NCI-H1105 treated with DMSO at 0.1 percent for 48 hours (cell line): ENCODE measurements at places on chromosomes 6 and 20.

DNA sequence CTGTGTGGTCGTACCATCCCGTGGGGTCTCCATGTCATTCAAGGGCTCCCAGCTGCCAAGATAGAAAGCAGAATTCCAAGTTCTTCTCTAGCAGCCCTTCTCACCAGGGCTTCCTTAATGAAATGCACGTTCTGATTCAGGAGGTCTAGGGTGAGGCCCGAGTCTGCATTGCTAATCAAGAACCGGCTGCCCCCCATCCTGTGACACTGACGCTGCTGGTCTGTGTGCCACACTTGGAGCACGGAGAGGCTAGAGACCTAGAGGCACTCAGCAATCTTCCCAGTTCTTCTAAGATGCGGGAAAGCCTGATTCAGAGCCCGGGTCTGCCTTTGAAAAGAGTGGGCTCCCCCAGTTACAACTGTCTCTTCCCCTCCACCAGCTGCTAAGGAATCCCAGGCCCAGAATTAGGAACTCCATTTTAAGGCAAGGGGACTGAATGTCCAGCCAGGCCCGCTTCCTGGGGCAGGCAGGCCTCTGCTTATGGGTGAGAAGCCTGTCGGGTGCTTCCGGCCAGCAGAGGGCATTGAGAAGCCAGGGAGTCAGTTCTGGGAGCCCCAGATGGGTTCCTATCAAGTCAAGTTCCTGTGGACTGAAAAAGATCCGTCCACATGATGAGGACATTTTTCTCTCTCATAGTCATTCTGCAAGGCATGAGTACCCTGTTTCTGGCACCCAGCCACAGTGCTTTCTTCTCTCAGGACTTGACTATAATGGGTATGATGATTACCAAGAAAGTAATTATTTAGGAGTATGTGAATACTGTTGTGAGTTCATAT, 69.8 kb upstream of the RIN2 start:
- DNase-seq: peak; percentile 14

DNA sequence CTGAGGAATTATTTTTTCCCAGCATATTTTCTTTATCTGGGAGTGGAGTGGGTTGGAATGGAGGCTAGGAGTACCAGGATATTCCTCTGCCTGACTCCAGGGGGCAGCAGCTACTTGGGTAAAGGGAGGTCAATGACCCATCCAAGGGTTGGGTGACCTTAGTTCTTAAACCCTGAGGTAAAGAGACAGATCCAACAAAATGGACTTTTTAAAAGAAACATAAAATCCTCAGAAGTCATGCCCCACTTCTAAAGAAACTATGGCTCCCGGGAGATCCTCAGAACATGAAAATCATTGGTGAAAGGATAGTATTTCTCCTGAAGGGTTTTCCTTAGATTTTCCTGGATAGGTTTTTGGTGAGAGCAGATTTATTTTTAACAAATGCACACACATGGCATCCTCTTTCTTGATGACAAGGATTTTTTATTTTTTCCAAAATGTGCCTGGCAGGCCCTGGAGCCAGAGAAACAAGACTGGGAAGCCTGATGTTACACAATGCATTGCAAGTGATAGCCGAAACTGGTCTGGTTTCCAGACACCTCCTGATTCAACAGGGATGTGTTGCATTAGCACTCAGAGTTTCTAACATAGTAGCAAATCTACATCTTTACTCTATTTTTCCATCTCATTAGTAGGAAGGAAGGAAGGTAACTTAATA, 240.9 kb upstream of the BTBD3 start:
- DNase-seq: peak; percentile 66

GRCh38 chr6:155528982-155529453, 73.4 kb upstream of the NOX3 start:
- no peak for DNase-seq

GRCh38 chr6:135939208-135939591, 87.7 kb downstream of the PDE7B start:
- no peak for DNase-seq

GRCh38 chr6:7991536-7991935, 72.7 kb downstream of the BLOC1S5 start:
- DNase-seq: no peak

DNA sequence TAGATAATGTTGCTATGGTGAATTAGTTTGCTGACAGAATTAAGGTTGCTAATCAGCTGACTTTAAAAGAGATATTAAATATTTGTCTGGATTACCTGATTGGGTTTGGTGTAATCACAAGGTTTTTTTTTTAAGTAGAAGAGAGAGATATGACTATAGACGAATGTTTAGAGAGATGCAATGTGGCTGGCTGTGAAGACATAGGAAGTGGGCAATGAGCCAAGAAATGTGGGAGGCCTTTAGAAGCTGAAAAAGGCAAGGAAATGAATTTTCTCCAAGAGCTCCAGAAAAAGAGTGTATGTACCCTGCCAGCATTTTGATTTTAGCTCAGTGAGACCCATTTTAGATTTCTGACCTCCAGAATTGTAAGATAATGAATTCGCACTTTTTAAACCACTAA, 598.3 kb downstream of the PKHD1 start:
- DNase-seq: no peak

- DNase-seq: no peak
These were observed 272.1 kb downstream of the ZFAND3 start for GRCh38 chr6:38091613-38092012.

- DNase-seq: no peak
These were observed 26.1 kb downstream of the SCP2D1 start for GRCh38 chr20:18839507-18840247.

DNA sequence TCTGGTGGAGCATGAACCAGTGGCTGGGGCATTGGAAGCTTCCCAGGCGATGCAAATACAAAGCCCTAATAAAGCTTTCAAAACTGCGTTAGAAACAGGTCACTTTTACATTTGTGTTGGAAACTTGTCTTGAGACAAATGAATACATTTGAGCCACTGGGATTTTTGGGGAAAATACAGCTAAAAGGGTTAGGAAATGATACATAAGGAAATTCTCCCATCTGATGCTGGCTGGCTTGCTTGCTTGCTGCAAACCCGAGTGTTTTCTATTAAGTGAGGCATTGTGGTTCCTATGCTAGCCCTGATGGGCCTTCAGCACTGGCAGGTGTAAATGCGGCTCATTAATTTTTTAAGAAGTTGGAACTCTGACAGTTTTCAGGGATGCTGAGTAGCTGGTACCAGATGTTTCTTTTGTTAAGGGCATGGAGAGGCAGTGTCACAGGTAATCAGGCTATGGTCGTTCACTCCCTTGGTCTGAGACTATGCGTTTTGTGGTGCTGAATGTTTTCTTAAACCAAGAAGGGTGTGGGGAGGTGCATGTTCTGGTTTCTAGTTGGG, 35.2 kb downstream of the RREB1 start:
- DNase-seq: peak; percentile 99

DNA sequence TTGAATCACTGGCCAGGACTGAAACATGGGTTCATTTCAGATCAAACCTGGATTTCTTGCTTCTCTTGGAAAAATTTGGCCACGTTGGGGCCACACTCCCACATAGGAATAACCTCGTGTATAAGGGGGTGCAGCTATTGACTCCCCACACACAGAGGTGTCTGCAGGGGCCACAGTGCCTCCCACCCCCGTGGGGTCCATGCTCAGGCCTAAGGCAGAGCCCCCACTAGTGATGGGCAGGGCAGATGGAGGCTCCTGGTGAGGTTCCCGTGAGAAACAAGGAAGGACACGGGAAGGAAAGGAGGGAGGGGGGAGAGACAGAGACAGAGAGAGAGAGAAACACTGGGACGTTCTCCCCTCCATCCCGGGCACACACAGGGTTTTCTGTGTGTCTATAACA, 230.5 kb downstream of the ERMARD start:
- DNase-seq: no peak

- DNase-seq: no peak
These were observed 2.2 kb downstream of the PSORS1C1 start for GRCh38 chr6:31116661-31117385.

GRCh38 chr6:118660218-118660569, 8.8 kb upstream of the CEP85L start:
- DNase-seq: peak; percentile 96

DNA sequence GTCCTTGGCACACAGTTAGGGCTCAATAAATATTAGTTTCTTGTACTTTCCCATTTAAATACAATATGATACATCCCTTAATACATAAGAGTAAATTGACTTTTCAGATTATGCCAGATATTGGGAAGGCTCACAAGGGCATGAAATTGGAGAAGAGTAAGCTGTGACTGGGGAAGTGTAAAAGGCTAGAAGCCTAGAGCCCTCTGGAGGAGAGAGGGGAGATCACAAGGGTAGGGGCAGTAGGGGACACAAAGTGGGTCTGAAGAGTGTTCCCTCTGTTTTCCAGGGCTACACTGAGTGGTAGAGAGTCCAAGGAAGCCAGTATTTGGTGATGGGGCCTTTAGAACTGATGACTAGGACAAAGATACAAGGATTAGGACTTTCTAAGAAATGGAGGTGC, 562.9 kb upstream of the CHD6 start:
- DNase-seq: no peak

DNA sequence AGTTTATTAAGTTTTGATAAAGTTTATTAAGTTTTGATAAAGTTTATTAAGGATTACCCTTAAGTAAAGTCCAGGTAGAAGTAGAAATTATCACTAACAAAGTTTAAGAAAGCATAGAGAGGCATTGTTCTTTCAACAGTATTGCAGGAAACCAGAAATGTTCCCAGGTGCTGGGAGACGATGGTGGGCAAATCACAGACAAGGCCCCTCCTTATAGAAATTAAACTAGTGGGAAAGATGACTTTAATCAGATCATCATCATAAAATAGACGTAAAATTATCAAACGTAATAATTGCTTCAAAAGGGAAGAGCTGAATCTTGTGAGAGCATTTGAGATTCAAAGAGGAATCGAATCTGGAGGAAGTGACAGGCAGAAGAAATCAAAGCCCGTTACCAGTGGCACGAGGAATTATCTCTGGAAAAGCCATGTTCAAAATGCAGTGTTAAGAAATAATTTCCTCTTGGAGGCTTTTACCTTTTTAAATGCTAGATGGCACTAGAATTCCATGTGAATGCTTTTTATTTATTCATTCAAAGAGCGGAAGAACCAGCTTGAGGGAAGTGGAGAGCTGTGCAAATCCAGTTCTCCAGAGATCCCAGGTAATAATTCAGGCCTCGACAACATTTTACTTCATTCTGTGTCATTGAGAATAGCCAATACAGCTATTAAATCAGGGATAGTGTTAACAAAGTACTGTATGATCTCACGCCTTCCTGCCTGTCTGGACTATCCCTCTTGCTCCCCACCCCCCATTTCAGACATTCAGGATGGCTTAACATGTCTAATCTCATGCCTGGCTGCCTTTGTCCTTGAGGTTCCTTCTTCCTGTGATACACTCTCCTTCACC, 1.0 kb upstream of the APMAP start:
- peak; percentile 53 for DNase-seq

GRCh38 chr6:64254558-64254957, 619.0 kb downstream of the PHF3 start:
- DNase-seq: no peak

DNA sequence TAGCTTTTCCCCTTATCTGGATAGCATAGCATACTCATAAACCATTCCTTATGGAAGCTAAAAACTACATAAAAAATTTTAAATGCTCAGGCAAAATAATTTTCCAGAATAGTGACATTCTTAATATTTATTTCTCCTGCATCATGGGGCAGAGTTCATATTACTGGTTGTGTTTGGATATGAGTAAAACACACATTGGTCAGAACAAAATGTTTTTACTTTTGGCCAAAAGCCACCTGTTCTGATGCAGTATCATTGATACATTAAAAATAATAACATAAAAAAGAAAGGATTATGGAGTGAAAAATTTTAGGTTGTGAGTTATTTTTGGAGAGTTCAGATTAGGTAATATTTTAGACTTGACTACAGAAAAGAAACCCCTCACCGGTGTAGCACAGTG, 33.6 kb downstream of the TRAM2 start:
- no peak for DNase-seq

DNA sequence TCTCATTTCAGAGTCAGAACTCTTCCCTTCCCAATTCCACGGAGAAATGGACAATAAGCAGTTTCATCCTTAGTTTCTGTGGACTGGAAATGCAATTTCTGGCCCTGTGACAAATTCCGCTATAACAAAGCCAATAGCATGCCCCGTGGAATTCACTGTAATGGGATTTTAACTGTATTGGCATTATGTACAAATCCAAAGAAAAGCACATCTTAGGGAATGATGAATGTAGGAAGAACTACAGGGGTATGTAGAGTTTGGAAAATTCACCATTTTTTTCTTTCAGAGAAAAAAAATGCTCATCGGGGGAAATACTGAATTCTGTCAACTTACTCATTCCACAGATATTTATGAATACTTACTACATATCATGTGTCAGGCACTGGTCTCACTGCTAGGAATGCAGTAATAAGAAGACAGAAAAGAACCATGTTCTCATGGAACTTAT, 43.5 kb downstream of the KIF6 start:
- DNase-seq: no peak

DNA sequence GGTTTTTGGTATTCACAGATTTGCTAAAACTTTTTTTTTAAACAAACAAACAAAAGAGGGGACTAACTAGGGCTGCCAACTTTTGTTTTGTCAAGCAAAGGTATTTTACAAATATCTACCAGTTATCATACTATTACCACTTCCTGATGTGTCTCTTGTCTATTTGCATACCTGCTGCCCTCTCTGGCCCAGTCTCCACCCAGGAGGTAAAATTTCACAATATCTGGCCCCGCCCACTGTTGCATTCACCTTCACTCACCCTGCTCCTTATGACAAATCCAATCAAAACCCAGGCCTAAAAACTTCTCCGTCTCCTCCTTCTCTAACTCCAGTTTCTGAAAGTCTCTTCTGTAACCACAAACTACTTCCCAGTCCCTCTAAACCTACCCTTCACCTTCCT, 82.2 kb downstream of the TRERF1 start:
- no peak for DNase-seq

DNA sequence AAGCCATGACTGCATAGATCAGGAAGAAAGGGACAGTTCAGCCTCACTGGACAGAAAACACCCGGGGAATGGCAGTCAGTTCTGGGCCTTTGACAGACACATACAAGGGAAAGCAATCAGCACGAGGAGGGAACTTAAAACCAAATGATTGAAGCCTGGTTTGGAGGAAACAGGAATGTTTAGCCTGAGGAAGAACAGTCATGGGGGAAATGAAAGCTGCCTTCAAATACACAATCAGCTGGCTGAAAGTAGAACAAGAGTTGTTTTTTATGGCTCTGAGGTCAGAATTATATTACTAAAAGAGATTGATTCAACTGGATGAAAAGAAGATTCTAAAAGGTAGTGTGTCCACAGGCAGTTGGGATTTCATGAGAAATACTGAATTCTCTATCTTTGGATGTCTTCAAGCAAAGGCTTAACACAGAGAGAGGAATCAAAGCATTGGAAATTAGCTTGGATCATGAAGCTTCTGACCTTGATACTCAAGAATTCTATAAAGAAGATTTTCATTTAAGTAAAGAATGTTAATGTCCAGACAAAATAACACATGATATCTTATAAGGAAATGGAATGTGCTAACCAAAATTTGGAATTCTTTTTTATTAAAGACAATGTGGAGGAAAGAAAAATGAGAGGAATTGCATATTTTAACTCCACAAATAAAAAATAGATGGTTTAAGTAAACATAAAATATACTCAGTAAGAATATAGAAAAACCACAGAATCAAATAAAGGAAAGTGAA, 216.6 kb downstream of the IBTK start:
- no peak for DNase-seq

- no peak for DNase-seq
These were observed 157.0 kb downstream of the PLCB4 start for GRCh38 chr20:9225879-9226278.

GRCh38 chr20:3720626-3721025, 8.2 kb upstream of the SIGLEC1 start:
- DNase-seq: no peak

- no peak for DNase-seq
These were observed 16.8 kb downstream of the CEP250 start for GRCh38 chr20:35472209-35472608.

- DNase-seq: no peak
These were observed 99.4 kb downstream of the NCOA3 start for GRCh38 chr20:47600967-47601547.
